ENCODE measurements at places on chromosomes 3 and 15. TPM values are rescaled to one million over a fixed set of nuclear protein-coding genes. Genes with fewer than 3 reads are reported as not detected.
A peak's percentile ranks its signal among the peaks of the same experiment; 100 is the strongest.

DGKG gene
- total RNA-seq = 30.8 TPM

EOMES gene
- 0.08 TPM for total RNA-seq

COLQ gene
- 2.2 TPM for total RNA-seq

CSPG5 gene
- total RNA-seq = 0.22 TPM

SLC22A14 gene
- total RNA-seq = not detected

PAK6 gene
- 9.7 TPM for total RNA-seq

CTNNB1 gene
- 152 TPM for total RNA-seq

ROPN1 gene
- total RNA-seq = not detected

REC114 gene
- 1.00 TPM for total RNA-seq

ITIH1 gene
- total RNA-seq = not detected

- no peak for DNase-seq
Observed at GRCh38 chr3:4745235-4745610, 234.0 kb upstream of the BHLHE40 start.

GRCh38 chr3:148697306-148698189 lies at the start of gene AGTR1:
AGTR1 (plus strand) TSS chr3:148697903; CDS start chr3:148741036, 43,133 bp downstream.
- peak; percentile 82 for DNase-seq

DNA sequence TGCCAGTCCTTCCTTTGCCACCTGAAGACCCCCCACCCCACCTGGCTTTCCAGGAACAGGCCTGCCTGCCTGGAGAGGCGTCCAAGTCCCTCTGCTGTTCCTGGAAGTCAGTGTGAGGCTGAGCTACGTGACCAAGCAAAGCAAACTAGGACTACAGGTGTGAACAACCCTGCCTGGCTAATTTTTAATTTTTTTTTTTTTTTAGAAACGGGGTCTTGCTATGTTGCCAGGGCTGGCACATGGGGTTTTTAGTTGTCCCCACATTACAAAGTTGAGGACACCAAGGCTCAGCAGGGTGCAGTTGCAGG lies 17.4 kb downstream of the HEMK1 start:
- no peak for DNase-seq

DNA sequence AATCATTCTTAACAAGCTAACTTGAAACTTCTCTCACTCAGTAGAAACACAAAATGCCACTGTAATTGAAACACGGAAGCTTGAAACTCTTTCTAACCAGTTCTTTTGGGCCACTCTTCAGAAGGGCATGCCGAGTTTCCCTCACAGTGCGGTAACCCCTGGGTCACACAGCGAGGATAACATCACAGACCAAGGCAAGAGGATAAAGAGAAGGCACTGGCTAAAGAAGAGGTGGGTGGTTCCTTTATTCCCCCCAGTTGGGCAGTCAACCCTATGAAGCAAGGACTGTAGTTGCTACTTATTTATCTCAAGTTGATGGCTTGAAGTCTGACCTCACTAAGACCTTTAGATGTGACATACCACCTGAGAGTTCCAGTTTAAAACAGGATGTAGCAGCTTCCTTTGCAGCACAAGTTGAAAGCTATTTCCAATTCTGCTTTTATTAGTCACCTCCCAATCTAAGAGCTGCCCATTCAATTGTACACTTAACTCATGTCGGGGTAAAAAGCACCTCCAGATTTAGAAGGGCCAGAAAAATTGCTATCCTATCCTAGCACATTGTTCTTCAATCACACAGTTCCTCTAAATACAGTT lies 272.4 kb downstream of the TIGIT start:
- DNase-seq = no peak

DNA sequence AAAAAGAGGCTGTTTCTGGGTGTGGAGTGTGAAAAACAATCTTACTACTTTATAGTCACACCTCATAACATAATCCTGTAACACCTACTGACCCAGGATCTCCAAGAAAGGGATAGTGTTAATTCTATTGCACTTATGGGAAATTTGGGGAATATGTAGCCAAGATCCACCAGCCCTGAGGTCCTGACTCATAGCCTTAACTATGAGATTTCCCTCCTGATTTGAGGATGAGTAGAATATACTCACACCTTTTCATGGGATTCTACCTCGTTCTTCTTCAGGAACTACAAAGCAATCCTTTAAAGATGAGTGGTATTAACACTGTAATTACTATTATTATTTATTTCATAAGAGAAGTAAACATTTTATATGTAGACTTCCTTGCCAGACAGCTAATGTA lies 315.2 kb downstream of the MECOM start:
- no peak for DNase-seq

DNA sequence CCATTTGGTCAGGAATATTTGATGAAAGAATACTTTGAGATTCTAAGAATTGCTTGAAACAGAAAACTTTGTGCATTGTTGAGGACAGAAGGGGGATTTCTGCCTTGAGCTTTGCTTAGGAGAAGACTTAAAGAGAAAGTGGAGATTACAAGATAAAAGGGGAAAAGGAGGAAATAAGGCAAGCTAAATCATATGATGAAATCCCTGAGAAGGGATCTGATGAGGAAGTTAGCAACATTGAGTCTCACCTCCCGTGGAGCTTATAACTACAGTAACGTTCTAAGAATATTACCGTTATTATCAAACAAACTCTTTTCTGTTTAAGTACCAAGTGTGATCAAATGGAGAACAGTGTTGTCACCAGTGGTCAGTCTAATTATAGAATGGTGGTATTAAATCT lies 414.7 kb upstream of the NAALADL2 start:
- no peak for DNase-seq

- DNase-seq = no peak
Observed at GRCh38 chr3:67460841-67461510, 193.4 kb downstream of the SUCLG2 start.

- no peak for DNase-seq
Observed at GRCh38 chr15:66719471-66719870, 17.4 kb downstream of the SMAD6 start.

DNA sequence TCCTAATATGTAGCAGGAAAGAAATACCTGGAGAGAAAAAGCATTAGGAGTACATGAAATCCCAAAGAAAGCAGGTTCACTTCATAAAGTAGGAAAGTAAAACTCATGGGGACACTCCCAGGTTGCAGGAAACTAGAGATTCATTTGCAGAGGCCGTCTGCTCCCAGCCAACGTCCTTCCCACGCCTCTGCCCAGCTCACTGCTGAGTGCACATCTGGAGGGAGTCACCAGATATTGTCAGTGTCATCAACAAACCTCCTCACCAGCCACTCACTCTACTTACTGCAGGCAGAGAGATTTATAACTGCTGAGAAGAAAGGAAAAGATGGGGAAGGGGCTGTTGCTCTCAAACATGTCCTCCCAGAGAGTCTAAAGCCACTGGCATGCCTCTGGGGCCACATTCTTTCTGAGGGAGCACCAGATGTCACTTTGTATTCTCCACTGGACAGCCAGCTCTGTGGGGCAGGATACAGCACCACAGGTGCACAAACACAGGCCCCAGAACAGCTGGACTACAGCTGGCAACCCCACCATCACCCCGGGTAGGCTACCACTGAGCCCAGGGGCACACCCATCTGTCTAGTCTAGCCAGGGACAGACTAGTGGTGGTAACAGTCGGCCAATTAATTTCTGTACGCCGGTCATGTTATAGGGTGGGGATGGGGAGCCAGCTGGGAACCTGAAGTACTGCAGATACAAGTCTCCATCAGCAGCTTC lies 64.5 kb downstream of the NPTN start:
- no peak for DNase-seq

DNA sequence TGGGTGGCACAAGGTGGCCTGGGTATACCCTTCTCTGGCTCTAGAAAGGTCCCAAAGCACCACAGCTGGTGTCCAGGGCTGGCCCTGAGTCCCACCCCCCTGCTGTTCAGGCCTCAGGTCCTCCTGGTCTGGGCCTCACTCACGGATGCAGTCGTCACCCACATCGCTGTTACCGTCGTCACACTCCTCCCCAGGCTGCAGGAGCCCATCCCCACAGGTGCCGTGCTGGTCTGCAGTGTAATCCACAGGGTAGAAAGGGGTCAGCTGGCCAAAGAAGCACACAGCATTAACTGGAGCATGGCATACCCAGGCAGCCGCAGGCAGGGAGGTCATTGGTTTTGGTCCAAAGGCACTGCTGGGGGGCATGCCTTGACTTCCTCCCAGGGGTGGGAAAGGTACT lies 28.4 kb downstream of the EAF1 start:
- no peak for DNase-seq

GRCh38 chr15:87031540-87032230 lies 952.0 kb downstream of the AGBL1 start:
- DNase-seq = no peak

- no peak for DNase-seq
Observed at GRCh38 chr3:3683261-3683660, 116.0 kb upstream of the LRRN1 start.

GRCh38 chr3:175608356-175608755 lies 749.2 kb downstream of the NAALADL2 start:
- DNase-seq = no peak
